EL (cell line): ENCODE measurements at places on chromosomes 1 and 21.

DNA sequence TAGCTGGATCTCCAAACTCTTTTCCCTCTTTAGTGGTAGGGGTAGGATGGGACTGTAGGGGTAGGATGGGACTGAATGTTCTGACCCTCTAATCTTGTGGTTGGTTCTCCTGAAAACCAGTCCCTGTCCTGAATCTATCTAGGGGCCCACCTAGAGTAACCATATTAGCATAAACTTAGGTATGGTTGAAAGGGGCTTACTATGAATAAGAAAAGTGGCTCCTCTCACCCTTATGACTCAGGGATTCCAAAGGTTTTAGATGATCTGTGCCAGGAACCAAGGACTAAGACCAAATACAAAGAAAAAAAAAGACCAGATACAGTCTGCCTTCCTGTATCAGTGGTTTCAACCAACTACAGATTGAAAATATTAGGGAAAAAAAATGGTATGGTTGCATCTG is 28.9 kb downstream of the RNF2 start:
- DNase-seq = peak; percentile 32

GRCh38 chr1:8167936-8168335 is 141.8 kb upstream of the ERRFI1 start:
- no peak for DNase-seq

- DNase-seq = no peak
Measured at GRCh38 chr1:220702733-220703270, 12.6 kb downstream of the C1orf115 start.

GRCh38 chr1:22786101-22786500 is 75.5 kb downstream of the EPHB2 start:
- no peak for DNase-seq

DNA sequence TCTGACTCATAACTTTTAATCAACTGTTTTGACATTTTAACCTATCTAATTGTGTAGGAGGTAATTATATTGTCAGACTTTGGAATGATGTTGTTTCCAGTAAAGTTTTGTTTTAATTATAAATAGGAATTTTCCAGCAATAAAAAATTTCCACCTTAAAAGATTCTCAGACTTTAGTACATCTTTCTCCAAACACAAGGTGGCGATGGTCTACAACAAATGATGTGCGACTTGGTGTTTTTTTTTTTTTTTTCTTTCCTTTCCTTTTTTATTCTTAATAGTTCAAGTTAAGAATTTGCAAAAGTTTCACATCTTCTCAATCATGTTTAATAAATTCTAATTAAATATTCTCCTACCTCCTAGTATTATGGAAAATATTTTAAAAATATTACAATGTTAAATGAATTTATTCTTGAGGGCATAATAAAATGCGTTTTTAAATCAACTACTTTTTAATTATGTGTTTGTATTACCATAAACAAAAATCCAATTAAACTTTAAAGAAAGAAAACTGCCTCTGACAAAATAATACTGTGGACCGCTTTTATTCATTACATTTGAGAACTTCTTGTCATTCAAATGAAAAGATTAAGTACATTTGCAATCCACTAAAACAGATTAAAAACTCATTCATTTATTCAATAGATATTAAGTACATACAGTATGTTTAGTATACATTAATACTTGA is 4.4 kb upstream of the ADAMTS1 start:
- peak; percentile 67 for DNase-seq

DNA sequence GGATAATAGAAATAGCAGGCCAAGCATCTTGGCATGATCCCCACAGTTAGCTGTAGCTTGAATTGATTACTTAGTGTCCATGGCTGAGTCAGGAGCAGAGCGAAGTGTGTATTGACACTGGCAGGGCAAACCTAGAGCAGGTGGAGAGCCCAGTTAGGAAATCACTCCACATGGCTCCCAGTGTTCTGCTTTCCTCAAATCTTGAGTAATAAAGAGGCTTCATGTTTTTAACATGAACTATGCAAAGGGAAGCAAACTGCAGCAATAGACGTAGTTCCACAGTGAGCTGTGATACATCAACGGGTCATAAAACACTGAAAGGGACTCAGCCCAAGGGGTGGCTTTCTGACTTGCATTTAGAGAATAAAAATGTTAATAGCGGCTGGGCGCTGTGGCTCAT is 28.9 kb downstream of the RHEX start:
- DNase-seq = no peak

GRCh38 chr1:37808369-37809319 is 636 bp upstream of the YRDC start:
- peak; percentile 81 for DNase-seq

DNA sequence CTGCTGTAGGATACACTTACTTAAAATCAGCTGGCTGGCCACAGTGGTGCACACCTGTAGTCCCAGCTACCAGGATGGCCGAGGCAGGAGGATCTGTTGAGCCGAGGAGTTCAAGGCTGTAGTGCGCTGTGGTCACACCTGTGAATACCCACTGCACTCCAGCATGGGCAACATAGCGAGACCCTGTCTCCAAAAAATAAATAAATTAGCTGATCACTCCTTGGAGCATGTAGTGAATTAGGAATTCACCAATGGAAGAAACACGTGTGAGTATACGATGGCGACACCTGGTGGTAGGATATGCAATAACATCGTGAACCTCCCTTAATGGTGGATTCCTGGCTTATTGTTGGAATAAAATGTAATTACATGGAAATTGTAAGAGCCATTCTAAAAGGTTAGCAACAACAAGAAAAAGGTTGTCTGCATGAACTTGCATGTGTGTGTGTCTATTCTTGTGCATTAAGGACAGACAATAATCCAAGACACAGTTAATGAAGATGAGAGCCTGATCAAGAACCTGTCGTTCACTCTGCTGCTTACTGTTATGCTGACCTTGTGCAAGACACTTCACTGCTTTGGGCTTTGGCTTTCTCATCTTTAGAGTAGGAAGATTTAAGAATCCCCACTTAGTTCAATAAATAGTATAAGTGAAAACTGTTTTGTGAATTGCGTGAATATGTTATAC is 38.6 kb upstream of the COX20 start:
- peak; percentile 58 for DNase-seq

DNA sequence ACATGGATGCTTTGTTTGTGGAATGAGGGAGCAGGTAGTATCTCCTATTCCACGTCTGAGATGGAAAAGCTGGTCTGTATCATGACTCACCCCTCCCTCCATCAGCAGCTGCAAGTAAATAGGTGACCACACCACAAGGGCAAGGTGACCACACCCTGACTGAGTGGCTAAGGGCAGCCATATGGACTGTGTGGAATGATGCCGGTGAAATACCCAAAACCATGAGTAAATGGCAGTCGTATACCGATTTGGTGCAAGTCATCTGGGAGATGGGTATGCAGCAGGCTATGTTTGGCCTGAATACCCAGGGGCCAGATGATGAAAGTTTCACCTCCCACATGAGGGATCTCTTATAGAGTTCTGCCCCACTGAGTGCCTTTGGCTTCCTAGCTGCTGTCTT is 15.8 kb upstream of the UBE2U start:
- no peak for DNase-seq

- DNase-seq = peak; percentile 31
Measured at GRCh38 chr1:1550591-1551432, 10.4 kb upstream of the TMEM240 start.

DNA sequence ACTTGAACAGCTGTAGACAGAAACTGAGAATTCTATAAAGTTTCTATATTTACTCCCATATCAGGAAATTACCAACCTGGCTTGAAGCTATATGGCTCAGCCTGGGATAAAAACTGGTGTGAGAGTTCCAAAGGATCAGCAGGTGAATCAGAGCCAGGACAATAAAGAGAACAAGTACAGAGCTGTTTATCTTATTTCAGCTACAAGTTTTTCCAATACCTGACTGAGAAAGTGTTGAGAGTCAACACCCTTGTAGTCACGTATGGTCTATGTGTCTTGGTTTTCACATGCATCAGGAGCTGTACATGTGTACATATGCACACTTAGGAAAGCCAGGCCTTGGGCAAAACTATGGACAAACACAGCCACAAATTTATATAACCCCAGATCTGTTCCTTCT is 40.7 kb upstream of the CXADR start:
- no peak for DNase-seq

GRCh38 chr1:33177996-33178540 is 3.8 kb downstream of the TRIM62 start:
- DNase-seq = no peak

- no peak for DNase-seq
Measured at GRCh38 chr1:182687361-182687760, 3.0 kb upstream of the RGS8 start.

DNA sequence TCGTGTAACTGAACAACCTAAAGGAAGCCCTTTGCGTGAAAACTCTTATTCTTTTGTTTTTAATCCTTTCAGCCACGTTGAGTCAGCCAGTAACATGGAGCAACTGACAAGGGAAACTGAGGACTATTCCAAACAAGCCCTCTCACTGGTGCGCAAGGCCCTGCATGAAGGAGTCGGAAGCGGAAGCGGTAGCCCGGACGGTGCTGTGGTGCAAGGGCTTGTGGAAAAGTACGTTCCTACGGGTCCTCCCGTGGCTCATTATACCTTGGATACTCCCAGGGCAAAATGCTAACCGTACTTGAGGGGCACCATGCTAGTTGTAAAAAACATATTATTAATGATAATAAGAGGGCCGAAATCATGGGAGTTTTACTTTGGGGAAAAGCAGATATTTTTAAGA is 49.4 kb downstream of the LAMC2 start:
- DNase-seq = no peak

DNA sequence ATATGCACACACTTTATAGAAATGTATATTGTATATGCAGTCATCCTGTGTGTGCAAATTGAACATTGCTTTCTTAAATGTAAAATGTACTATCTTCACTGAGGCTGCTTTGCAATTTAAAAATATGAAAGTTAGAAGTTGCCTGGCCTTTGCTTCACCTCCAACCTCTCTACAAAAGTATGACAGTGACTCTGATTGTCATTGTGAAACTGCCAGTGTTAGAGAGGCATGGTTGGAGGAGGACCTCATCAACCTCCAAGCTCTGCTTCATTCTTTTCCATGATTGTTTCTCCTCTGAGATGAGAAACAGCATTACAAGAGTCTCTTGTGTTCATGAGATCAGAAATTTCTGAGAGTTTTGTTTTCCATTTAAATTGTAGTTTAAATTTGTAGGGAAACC is 185.5 kb downstream of the ZC3H11B start:
- DNase-seq = no peak

DNA sequence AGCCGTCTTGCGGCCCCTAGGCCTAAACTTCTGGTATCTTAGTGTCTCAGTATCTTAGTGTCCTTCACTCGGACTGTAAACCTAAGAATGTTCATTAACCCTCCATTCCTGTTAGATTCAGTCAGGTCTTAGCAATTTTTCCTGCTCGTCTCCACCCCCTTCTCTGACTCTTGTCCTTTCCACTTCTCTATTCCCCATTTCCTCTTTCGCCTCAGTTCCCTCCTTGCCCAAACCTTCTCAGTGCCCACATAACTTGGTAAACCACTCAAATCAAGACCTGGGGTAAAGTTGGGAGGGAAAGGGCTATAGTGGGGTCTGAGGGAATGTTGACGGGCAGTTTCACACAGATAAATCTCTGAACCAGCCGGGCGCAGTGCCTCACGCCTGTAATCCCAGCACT is 726 bp upstream of the FCER1G start:
- no peak for DNase-seq

- no peak for DNase-seq
Measured at GRCh38 chr1:189499736-189500135, 977.9 kb downstream of the BRINP3 start.
